ENCODE measurements at places on chromosomes 11 and 22.

GRCh38 chr11:94117871-94118270, 10.8 kb upstream of the PANX1 start:
- no peak for DNase-seq

DNA sequence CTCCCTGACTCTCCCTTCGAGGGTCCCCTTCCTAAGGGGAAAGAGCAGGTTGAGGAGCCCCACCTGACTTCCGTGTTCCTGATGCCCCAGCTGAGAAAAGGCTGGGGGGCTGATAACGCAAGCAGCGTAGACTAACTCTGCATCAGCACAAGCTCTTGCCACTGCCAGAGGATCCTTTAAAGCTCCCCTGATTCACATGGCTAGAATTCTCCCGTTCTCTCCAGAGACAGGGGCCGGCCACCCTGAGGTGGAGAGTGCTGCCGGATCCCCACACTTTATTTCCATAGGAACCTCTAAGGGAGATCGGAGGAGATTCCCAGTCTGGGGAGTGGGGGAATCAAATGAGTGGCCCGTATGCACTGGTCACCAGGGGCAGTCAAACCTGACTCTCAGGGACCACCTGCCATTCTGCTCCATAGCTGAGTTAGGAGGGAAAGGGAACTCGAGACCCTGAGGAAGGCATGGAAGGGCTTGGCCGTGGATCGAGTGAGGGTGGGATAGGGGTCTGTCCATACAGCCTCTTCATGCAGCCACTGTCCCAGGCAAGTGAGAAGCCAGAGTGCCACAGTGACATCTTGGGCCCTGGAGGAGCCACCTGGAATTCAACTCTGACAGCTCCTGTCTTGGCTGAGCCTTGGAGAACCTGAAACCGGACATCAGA, 1.4 kb upstream of the VSIG10L2 start:
- DNase-seq: no peak

- DNase-seq: no peak
Observed at GRCh38 chr11:16587670-16588069, 150.8 kb upstream of the C11orf58 start.

DNA sequence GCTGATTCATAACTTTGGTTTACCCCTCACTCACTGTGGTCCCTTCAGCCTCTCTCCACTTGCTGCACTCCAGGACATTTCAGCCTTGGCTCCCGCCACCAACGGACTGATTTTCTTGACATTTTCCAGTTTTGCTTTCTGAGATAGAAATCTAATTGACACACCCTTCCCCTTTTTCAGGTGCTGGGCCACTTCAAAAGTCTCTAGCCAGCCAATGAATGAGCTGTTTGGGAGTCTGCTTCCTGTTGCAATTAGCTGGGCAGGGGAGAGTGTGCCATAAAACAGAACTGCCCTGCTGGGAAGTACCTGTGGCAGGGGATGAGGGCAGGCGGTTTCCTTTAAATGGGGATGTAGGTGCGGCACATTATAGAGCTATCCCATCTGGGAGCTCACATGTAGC, 21.1 kb upstream of the PLET1 start:
- DNase-seq: no peak

GRCh38 chr11:11732116-11732515, 109.7 kb upstream of the USP47 start:
- DNase-seq: no peak
